Motor neuron (in vitro differentiated cells): ENCODE measurements at places on chromosomes 1 and 21.

DNA sequence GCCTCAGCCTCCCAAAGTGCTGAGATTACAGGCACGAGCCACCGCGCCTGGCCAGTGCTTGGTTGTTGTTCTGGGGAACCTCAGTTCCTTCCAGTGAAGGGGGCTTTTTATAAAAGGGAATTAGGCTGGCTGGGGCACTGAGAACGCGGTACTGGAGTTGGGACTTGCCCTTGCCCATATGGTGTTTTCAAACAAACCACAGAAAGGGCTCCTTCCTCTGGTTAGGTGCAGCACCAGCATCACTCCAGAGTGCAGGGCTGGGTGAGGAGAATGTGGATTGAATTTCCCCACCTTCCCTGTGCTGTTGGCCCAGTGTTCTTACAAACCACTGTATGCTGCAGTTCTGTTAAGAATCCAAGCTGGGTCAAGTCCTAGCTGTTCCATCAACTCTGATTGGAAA is 5.3 kb downstream of the MAN1C1 start:
- no peak for ATAC-seq

- ATAC-seq: no peak
These were observed 123.8 kb downstream of the OSBPL9 start for GRCh38 chr1:51740652-51741051.

GRCh38 chr1:30029677-30030076 is 693.7 kb downstream of the MATN1 start:
- no peak for ATAC-seq

GRCh38 chr1:69272684-69273083 is 295.0 kb upstream of the LRRC7 start:
- ATAC-seq: no peak

DNA sequence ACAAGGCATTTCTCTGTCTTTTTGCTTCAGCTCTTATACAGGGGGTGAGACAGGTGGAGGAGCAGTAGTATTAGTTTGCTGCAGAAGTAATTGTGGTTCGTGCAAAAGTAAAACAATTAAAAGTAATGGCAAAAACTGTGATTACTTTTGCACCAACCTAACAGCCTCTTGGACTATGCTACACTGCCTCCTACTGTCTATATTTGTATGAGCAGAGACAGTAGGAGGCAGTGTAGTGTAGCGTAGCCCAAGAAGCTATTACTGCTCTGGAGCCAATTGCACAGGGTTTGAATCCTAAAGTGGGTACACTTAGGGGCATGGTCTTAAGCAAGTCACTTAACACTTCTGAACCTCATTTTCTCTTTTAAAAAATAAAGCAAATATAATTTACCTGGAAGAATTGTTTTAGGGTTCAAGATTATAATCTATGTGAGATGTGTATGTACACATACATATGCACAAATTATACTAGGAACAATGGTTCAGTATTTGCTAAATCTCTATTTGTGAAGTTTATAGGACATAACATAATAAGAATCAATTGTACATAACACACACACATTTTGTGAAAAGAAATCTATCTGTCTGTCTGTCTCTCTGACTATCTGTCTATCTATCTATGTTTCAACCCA is 103.8 kb downstream of the BRINP3 start:
- no peak for ATAC-seq
